A549 (cell line): ENCODE measurements at places on chromosomes 4 and X.

GRCh38 chr4:59553721-59554091 is 1646.4 kb upstream of the ADGRL3 start:
- peak; percentile 21 for DNase-seq

DNA sequence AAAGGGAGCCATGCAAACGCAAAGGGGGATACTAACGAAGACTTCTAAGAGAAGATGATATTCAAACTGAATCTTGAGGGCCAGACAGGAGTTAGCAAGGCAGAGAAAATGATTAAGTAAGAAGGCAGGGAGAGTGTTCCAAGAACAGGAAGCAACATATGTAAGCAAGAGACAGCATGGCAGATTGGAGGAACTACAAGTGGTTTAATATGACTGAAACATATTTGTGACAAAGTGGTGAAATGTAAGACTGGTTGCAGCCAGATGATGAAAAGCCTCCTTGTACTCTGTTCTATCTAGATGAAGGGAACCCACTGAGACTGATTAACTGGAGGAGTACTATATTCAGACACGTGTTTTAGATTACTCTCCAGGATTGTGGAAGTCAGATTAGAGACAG is 116.6 kb upstream of the DIAPH2 start:
- no peak for DNase-seq

- DNase-seq = no peak
These were observed 141.2 kb downstream of the DHX15 start for GRCh38 chr4:24443200-24443599.

- DNase-seq = no peak
These were observed 39.0 kb downstream of the DDX60 start for GRCh38 chr4:168279556-168279955.

GRCh38 chr4:105896461-105896942 is 1.2 kb downstream of the NPNT start:
- no peak for DNase-seq

- no peak for DNase-seq
These were observed 90.0 kb downstream of the ELOVL6 start for GRCh38 chr4:110108422-110108821.

DNA sequence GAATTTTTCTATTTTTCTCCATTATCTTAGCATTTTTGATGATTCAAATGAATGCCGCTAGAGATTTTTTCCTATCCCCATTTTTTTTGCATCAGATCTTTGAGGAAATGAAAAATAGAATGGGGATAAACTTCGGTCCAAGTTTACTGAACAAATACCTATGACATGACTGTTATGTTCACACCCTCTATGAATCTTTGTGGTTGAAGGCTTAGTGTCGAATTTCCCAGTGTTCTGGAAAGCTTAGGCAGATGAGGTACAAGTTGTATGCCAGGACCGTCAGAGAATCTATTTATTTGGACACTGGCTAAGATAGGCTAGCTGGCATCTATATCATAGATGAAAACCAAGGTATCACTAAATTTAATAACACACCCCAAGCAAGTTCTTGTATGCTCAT is 123.4 kb downstream of the SPCS3 start:
- peak; percentile 82 for DNase-seq

DNA sequence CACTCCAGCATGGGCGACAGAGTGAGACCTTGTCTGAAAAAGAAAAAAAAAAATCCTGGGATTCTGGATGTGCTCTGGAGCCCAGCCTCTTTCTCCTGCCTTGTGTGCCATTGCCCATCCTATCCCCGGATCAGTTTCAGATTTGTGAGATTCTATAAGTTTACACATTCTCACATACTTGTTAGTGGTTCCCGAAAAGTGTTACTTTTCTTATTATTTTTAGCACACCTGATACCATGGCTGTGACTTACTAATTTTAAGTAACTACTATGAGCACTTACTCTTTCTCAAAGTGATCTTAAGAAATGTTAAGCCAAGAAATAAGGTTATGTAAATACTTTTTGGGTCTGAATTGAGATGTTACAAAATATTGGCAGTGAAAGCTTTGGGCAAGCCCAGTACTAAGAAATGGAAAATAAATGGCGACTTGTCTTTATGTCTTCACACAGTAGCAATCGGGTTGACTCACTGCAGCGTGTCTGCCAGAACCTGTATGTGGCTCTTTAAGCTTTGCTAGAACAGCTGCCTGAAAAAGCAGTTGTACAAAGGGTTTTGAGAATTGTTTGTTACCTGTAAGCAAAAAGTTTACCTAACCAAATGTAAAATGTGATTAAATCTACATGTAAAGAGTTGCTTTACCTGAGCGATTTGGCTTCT is 118.7 kb downstream of the KLHL8 start:
- no peak for DNase-seq

- no peak for DNase-seq
These were observed 289.3 kb upstream of the GATB start for GRCh38 chr4:152050106-152050505.

DNA sequence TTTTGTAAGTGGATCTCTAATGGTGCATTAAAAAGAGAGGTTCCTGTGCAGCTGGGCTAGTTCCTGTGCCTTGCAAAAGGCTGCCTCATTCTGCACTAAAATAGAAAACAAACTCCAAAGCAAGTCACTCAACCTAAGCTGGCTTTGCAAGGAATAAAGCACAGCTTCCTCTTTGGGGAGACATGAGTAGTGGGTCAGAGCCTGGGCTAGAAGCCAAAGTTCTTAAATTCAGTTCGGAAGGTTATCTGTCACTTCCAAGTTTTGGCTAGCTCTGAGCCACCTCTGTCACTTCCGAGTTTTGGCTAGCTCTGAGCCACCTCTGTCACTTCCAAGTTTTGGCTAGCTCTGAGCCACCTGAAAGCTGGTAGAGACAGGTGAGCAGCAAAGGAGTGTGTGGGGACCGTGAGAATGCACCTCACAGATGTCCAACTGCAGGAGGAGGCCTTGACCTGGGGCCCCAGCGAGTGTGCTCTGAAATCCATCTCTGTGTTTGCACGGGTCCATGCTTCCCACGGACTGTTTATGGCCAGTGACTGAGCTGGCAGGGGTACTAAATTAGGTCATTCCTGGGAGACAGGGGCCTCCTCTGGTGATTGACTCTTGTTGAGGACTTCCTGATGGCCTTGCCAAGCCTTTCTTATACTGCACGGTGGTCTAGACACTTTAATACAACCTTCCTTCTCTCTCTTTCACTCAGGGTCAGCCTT is 36.4 kb upstream of the MAMLD1 start:
- no peak for DNase-seq

DNA sequence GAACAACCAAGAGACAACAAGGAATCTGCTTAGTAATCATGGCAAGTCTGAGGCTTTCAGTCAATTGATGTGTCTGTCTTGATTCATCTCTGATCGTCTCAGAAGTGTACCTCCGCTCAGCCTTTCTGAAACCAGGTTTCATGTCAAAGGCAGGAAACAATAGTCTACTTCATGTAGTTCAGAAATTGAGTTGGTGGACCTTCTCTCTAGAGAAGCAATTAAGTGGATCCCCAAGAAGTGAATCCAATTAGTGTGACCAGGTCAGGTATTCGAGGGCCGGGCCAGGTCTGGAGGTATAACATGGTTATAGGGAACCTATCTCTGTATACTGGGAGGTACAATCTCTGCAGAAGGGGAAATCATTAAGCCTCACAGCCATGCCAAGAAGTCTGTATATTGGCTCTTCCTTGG is 32.0 kb downstream of the DAPP1 start:
- DNase-seq = no peak

- no peak for DNase-seq
These were observed 1.6 kb downstream of the ANKRD50 start for GRCh38 chr4:124710911-124711310.

- no peak for DNase-seq
These were observed 118.0 kb downstream of the PDE5A start for GRCh38 chr4:119510395-119511149.

- no peak for DNase-seq
These were observed 5.2 kb downstream of the ABLIM2 start for GRCh38 chr4:8153441-8153840.

GRCh38 chrX:111567542-111568255 is 56.3 kb downstream of the SERTM2 start:
- DNase-seq = no peak

DNA sequence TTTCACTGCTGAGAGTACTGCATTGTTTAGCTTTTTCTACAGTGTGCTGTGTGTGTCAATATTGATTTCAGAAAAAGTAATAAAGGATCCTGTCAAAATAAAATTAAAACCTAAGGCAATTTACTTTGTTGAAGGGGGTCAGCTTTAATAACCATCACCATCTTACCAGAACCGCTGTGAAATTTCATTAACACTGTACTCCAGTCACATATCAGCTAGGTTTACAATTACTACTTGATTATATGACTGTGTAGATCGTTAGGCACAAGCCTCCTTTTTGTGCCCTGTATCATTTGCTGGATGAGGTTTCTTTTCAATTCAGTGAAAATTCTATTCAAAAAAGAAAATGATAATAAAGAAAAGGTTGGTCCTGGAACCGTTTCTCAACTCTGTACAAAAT is 917.2 kb downstream of the CENPC start:
- DNase-seq = no peak

DNA sequence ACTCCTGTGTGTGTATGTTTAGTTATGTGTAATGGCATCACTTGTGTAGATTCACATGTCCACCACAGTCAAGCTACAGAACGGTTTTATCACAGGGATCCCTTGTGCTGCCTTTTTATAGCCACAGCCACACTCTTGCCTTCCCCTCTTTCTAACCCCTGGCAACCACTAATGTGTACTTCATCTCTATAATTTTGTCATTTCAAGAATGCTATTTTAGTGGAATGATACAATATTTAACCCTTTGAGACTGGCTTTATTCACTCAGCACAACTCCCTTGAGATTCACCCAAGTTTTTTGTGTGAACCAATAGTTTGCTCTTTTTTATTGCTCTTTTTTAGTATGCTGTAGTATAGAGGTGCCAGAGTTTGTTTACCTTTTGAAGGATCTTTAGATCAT is 112.1 kb downstream of the CDKL5 start:
- DNase-seq = no peak

GRCh38 chr4:8618421-8618820 is 25.9 kb downstream of the CPZ start:
- DNase-seq = no peak

- DNase-seq = no peak
These were observed 20.3 kb upstream of the LSM6 start for GRCh38 chr4:146155152-146155724.

DNA sequence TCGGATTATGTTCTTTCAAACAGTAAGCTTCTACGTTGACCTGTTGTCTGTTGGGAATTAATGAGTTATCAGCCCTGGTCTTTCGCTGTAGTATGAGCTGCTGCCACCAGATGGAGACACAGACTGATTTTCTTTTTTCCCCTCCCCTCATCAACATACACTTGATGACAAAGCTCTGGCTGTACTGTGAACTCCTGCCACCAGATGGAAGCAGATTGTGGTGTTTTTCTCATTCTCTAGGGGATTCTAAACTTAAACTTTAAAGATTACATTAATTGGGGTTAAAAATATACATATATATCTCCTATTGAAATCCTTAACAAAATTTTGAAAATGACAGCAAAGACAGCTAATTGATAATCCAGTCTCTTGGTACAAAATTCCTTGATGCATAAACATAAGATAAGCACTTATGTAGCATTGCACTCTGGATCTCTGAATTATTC is 44.8 kb downstream of the SMS start:
- peak; percentile 76 for DNase-seq

- DNase-seq = peak; percentile 10
These were observed 91.4 kb downstream of the GABRB1 start for GRCh38 chr4:47122592-47123291.

DNA sequence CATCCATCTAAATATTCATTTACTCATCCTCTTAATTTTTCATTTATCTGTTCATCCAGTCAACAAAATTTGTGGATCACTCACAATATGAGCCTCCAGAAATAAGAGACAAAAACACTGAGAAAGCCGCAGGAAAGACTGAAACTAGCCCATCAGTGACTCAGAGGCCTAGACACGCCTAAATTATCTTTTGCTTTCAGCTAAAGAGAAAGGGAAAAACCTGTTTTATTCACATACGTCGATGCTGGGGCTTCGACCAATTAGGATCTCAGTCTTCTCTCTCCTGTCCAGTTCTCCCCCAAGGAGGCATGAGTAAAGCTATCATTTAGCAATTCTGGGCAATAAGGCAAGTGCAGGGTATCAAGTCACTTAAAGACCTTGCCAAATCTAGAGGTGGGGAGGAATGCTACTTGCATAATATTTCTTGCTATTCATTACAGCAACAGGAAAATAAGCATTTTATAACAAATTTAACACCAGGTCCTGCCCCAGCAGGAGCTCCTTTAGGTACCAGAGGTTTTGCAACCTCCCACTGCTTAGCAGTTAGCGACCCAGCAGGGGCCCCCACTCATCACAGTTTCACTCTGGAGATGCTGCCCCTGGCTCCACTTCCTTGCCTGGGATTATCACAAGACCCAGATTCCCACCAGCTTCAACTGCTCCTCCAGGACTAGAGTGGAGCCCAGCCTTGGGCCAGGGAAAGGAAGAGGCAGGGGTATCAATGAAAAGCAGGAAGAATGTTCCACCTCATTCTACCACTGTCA is 30.1 kb upstream of the TMEM154 start:
- DNase-seq = no peak

DNA sequence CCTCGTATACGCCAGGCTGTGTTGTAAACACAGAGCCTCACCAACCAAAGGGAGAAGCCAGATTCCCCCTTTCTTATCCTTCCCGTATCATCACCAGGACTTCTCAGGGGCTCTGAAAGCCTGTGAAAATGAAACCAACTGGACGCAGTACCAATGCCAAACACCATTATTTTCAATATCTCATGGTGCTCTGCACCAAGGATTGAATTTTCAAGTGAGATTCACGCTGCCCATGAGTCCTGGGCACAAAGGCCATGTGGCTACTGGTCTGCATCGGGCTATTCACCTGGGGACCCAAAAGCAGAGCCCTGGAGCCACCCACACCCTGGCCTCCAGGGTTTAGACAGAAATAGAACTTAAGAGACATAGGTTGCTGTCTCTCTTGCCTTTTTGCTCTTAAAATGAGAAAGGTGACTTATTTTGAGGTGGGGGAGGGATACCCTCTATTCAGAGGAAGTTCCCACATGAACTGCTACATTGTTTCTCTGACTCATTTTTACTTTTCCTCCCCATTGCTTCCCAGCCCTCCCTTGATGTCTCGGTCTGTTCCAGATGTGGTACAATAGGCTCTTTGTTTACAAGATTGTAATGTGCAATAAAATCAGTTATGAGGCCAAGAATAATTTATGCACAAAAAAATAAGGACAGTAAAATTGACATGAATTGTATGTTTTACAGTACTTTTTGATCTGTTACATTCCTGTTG is 55.4 kb downstream of the MAML3 start:
- no peak for DNase-seq

GRCh38 chr4:5923376-5923775 is 30.5 kb upstream of the CRMP1 start:
- DNase-seq = no peak
